Suppressor macrophage treated with lipopolysaccharide for 4 hours (primary cell): ENCODE measurements at places on chromosomes 11 and 22.

DNA sequence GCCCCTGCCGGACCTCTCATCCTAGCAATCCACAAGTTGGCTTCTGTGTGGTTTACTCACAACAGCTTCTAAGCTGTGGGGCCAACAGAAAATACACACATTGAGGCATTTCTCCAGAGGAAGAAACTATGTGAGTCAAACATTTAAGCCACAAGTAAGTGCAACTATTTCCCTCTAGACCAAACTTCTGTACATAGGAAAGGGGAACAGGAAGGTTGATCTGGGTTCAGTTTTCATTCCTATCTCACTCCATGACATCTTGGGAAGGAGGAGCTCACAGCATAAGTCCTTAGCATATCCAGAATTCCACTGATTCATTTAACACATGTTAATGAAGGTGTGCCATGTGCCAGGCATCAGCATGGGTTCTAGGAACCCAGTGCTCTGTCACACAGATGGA lies 72.8 kb upstream of the PICALM start:
- peak; percentile 88 for DNase-seq

DNA sequence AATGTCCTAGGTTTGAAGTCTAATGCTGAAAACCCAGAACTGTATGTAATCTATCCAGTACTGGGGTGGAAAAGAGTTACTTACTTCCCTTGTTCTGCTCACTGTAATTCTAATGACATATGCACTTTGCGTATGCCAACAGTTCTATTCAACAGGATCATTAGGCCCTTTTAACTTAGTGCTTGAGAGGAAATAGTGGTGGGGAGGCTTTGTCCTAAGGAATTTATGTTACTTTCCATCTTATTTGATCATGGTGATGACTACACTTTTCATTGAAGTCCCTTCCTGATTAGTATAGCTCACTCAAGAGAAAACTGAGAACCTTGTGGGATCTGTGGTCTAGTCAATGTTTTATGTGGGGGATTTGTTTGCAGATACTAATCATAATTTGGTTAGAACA lies 348.2 kb downstream of the GUCY1A2 start:
- no peak for DNase-seq

GRCh38 chr11:85485902-85486301 lies 141.2 kb downstream of the DLG2 start:
- no peak for DNase-seq

DNA sequence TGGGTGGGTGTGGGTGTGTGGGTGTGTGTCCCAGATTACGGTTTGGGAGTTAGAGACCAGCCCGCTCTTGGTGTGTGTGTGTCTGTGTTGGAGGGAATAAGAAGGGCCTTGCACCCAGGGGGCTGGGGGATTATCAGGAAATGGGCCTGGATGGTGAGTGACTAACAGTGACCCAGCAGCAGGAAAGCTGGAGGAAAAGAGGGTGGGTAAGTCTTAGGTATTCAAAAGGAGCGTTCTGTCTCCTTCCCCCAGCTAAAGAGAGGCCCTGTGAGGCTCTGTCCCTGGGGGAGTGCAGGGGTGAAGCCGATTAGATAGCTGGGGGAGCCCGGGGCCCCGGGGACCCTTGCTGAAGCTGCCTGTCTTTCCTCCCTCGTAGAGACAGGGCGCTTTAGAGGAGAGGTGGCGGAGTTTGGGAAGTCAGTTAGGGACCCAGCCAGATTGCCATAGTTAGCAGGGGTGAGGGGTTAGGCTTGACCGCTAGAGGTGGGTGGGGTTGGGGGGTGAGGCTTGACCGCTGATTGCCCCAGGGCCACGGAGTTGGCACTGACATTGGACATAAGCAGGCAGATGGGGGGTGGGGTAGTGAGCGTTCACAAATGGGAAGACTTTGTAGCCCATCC lies 1.5 kb downstream of the OAF start:
- DNase-seq = no peak

- no peak for DNase-seq
These were observed 67.2 kb downstream of the CCDC83 start for GRCh38 chr11:85922367-85922766.

GRCh38 chr11:121898903-121899302 lies 217.1 kb downstream of the BLID start:
- no peak for DNase-seq

- DNase-seq = no peak
These were observed 24.4 kb upstream of the TOLLIP start for GRCh38 chr11:1333860-1334259.

GRCh38 chr11:120338107-120338933 lies 2.1 kb downstream of the ARHGEF12 start:
- no peak for DNase-seq

GRCh38 chr11:65538232-65538914 lies 13.5 kb downstream of the SCYL1 start:
- no peak for DNase-seq

GRCh38 chr22:20922141-20922751 lies 5.0 kb downstream of the CRKL start:
- DNase-seq = no peak

GRCh38 chr11:61742391-61742790 lies 10.0 kb upstream of the MYRF start:
- peak; percentile 56 for DNase-seq

DNA sequence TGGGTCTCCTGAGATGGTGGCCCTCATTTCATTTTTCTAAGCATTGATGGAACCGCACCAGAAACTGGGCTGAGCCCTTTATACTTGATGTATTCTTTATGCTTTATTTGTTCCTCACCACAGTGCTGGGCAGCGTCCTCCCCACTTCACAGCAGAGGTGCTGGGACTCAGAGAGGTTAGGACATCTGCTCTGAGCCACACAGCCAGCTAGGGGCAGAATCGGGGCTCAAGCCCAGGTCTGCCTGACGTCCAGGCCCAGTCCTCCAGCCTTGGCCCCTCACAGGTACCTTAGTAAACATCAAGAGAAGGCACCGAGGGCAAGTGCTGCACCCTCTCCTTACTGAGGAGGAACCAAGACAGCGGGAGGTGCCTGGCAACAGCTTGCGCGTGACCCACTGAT lies 20.2 kb upstream of the SHISAL1 start:
- no peak for DNase-seq

DNA sequence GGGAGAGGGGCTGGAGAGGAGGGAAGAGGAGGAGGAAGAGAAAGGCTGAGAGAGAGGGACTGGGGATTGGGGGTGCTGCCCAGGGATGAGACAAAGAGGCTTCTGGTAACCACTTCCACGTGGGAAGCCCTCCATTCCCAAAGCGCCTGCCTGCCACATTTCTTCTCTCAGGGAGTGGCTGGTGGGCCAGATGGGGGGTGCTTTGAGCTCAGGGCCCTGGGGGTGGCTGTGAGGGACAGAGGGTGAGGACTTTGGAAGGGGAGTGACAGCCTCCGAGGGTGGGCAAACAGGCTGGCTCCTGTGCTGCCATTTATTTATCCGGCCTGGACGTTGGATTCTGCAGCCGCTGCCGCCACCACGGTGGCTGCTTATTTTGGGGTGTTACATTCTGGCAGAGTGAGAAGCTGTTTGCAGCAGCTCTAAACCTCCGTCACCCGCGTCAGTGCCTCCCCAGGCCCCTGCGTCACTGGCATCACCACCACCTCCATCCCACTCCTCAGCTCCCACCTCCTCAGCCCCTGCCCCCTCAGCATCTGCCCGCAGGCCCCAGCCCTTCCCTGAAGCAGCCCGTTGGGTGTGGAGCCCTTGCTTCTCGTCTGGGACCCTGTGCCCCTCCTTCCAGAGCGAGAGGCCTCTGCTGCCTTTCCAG lies 1.6 kb downstream of the RTN4RL2 start:
- no peak for DNase-seq

DNA sequence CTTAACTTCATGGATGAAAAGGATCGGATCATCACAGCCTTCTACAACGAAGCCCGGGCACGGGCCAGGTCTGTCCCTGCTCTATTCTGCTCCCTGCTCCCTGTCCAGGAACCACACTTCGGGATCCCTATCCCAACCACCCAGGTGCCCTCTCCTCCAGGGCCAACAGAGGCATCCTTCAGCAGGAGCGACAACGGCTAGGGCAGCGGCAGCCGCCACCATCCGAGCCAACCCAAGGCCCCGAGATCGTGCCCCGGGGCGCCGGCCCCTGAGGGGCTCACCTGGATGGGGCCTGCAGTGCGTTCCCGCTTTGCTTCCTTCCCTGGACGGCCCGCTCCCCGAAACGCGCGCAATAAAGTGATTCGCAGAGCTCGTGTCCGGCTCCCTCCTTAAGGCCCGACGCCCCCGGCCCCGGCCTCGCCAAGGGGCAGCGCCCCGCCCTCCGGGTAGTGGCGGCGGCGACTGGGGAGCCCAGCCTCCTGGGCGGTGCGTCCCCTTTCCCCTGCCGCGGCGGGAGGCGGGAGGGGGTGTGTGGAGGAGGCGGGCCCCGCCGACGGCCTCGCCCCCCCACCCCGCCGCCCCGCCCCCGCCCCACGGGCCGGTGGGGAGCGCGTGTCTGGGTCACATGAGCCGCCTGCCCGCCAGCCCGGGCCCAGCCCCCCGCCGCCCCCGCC lies at the start of gene VEGFB:
Gene VEGFB, plus strand, starts transcription at position 672 of the 674 bp plus-strand sequence. CDS start 250 bp downstream, outside the sequence.
- peak; percentile 46 for DNase-seq

GRCh38 chr11:44942029-44942955 lies 8.4 kb downstream of the TP53I11 start:
- no peak for DNase-seq

DNA sequence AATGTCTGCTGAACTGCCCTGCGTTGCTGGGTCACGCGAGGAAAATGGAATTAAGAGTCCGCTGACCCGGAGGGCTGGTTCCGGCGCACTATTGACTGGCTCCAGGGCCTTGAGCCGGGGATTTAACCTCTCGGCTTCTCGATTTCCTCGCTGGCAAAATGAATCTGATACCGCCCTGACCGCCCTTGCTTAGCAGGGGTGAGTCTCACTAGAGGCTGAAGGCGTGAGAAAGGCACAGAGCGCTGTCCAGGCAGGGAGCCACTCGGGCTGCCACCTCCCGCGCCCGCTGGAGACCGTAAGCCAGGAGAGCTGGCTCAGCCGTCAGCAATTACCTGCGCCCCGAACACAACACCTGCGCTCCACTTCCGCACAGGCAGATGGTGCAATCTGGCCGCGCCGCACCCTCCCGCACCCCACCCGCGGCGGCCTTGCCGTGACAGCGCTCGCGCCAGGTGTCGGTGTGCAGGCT lies 65.6 kb downstream of the BUD13 start:
- DNase-seq = no peak

DNA sequence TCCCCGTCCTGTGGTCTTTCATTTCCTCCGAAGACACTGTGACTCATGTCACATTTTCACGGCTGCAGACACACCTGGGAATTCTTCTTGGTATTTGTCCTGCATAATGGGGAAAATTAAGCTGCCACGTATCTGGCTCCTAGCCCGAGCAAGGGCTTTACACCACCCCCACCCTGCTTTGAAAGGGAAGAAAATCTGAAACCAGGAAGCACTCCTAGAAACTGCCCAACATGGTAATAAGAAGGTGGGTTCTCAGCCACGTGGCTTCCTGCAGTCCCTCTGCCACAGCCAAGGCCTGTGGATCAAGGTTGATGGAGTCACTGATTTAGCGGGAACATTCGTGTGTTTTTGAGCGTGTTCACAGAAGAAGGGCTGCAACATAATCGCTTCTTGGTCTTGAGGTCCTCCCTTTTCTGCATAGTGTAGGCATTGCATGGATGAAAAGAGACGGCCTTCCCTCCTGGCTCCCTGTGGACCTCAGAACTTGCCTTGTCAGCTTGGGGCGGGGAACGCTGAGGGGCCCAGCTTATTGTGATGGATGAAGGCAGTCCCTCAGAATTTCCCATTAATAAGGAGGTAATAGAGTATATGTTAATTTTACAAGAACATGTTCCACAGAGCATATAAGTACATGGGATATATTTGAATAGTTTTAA lies 292.0 kb downstream of the NTM start:
- DNase-seq = no peak

DNA sequence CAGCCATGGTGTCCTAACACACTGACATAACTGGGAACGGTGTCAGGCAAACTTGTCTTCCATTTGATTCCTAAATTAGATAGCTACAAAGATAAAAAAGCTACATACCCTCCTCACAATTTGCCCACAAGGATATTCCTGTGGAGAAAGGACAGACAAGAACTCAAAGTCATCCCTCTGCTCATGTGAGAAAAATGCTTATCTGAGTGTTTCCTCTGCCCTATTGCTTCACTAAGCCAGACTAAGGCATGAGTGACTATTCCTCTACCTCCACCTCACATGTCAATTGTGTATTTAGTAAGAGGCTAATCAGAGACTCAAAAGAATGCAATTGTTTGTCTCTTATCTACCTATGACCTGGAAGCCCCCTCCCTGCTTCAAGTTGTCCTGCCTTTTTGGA lies 247.7 kb downstream of the DDX10 start:
- DNase-seq = no peak

DNA sequence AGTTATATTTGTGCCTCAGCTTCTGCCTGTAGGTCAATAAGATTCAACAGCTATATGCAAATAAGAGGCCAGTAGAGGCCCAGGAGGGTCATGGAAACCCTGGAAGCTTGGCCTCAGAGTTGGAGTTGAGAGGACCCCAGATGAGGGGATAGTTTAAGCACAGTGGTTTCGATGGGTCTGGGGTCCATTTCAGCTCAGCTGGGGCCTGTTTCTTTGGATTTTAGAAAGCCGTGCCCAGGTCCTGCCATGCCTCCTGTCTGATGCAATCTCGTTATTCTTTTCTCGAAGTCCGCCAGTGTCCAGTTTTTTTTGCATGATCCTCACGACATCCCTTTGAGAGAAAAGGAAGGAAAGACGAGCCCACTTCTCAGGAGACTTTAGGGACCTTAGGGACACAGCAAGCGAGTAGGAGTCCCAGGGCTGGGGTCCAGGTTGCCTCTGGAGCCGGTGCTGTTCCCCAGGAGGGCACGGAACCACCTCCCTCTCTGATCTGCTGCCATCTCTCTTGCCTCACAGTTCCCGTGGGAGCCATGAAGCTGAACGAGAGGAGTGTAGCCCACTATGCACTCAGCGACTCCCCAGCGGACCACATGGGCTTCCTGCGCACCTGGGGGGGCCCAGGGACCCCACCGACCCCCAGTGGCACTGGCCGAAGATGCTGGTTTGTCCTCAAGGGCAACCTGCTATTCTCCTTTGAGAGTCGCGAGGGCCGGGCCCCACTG lies 2.6 kb upstream of the SMDT1 start:
- no peak for DNase-seq

DNA sequence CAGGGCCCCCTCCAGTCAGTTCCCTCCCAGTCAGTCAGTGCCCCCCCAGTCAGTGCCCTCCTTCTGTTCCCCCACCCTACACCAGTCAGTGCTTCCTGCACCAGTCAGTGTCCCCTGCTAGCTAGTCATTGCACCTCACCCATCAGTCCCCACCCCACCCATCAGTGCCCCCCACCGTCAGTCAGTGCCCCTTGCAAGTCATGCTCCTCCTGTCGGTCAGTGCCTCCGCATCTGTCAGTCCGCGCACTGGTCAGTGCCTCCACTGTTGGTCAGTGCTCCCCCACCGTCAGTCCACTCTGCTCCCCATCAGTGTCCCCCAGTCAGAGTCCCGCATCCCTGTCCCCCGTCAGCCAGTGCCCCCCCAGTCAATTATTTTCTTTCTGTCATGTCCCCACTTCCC lies 3.3 kb downstream of the PPP6R2 start:
- no peak for DNase-seq

DNA sequence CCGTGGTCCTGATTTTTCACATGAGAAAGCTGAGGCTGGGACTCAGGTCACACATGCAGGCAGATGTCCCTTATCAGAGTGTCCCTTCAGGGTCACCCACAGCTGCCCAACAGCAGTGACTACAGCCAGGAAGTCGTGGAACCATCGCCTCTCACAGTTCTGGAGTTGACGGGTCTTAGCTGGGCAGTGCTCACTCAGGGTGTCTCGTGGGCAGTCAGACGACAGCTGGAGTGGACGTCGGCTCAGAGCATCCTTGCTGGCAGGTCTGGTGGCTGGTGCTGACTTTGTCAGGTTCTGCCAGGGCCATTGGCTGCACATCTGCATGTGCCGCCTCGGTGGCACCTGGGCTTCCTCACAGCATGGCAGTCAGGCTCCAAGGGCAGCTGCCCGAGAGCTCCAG lies 35.6 kb upstream of the TH start:
- DNase-seq = no peak
